SJSA1 (cell line): ENCODE measurements at places on chromosomes 2 and 18.

DNA sequence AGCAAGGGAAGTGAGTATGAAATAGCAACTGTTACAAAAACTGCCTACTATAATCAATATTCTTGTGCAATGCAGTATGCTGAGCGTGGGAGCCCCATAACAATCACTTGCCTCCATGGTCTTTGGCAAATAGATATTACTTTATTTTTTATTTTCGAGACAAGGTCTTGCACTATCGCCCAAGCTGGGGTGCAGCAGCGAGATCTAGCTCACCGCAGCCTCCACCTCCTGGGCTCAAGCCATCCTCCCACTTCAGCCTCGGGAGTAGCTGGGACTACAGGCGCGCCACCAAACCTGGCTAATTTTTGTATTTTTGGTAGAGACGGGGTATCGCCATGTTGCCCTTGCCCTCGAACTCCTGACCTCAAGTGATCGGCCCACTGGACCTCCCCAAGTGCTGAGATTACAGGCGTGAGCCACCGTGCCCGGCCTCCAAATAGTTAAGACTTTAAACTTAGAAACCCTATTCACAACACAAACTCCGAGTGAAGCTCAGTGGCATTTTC lies 1.2 kb upstream of the CCNT2 start:
- no peak for DNase-seq

- no peak for DNase-seq
Observed at GRCh38 chr2:129587426-129588064, 391.9 kb upstream of the RAB6C start.

DNA sequence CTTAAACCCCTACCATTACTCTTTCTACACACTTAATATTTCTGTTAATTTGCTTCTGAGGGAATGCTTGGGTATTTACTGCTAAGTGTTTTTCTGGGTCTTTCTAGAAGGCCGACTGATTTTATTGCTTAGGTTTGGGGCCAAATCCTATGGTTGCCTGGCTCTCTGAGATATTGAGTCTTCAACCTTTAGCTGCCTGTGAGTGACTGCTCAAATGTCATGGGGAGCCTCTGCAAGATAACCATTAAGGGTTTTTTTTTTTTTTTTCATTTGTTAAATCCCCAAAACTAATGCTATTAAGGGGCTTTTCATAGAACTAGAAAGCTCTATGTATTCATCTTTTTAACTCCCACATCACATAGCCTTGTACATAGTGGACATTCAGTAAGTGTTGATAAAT lies 5.0 kb downstream of the OSBPL6 start:
- no peak for DNase-seq

- no peak for DNase-seq
Observed at GRCh38 chr2:103132536-103133217, 370.8 kb downstream of the TMEM182 start.

- DNase-seq: peak; percentile 28
Observed at GRCh38 chr18:79629249-79629558, 50.4 kb upstream of the CTDP1 start.

GRCh38 chr2:128660836-128661235 lies 342.2 kb upstream of the HS6ST1 start:
- no peak for DNase-seq

GRCh38 chr2:239021651-239022436 lies 174.0 kb downstream of the TWIST2 start:
- no peak for DNase-seq

GRCh38 chr2:236217926-236218325 lies 46.3 kb downstream of the ASB18 start:
- DNase-seq: no peak

GRCh38 chr18:69622961-69623360 lies 222.3 kb downstream of the DOK6 start:
- no peak for DNase-seq

DNA sequence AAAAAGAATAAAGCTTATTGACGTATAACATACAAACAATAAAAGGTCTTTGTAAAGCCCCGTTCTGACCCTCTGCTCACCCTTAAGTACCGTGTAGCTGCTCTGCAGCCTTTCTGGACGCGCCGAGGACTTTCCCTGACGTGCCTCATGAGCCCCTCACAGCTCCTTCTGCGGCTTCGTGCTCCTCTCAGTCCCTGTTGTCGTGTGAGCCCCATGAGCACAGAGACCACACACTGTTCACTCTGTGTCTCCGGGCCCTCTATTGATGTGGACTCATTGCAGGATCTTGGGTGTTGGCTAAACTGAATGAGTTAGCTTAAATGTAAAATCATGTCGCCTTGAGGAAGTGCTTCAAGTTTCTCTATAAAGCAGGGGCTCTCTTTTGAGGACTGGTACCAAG lies 43.6 kb upstream of the INHBB start:
- DNase-seq: peak; percentile 89

GRCh38 chr2:26290001-26290400 lies 45.3 kb downstream of the HADHB start:
- DNase-seq: no peak

GRCh38 chr2:204090021-204090420 lies 153.5 kb downstream of the ICOS start:
- no peak for DNase-seq

DNA sequence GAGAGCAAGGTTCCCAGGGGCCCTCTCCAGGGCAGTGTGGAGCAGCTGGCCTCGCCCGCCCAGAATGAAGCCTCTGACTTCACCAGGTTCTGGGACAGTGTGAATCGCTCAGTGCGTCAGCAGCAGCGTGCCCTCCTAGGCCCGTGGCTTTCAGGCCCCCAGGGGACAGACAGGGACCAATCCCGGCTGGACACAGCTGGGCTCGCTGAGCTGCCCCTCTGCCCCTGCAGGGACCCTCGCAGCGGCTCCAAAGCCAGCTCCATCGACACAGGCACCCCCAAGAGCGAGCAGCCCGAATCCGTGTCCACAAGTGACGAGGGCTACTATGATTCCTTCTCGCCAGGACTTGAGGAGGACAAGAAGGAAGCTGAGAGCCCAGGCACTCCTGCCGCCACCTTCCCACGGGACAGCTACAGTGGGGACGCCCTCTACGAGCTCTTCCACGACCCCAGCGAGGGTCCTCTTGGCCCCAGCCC lies 7.6 kb downstream of the AMER3 start:
- no peak for DNase-seq

GRCh38 chr2:201254081-201254730 lies 6.1 kb upstream of the CASP8 start:
- DNase-seq: peak; percentile 79

GRCh38 chr2:230512955-230513748 lies 97.2 kb downstream of the SP100 start:
- no peak for DNase-seq

DNA sequence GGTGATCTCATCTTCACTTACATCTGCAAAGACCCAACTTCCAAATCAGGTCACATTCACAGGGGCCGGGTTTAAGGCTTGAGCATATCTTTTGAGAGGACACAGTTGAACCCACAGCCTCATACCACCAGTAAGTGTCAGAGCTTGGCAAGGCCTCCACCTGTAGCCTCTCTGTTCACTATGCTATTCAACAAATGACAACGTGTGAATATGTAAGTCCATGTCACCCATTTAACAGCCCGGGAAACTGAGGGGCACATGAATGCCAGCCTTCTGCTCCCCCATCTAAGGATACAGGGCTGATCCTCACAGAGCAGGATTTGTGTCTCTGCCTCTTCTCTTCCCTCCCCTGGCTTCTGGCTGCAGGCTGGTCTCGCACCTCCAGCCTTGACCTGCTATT lies 3.5 kb upstream of the KCNF1 start:
- no peak for DNase-seq

DNA sequence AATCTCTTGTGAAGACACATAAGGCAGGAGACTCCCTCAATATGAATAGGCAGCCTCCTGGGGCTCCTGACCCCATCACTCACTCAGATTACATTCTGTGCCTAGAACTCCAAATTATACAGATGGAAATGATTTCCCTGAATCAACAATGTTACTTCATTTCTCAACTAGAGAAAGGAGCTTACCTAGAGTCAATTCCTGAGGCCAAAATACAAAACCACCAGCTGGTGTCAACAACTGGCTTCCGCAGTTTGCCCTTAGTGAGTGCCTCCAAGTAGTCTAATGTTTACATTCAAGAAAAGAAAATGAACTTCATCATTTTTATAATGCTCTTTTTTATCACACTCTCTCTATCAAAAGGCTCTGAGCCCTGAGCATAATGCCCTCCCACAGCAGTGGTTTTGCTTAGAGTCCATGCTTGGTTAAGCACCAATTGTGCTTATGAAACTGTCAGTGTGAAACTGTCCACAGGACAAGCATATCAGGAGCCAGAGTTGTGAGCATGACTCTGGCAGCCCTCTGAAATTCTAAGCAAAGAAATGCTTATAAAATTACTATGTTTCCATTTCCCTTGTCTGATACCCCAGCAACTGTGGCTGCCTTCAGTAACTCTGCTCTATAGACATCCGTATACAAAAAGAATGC lies 305.7 kb upstream of the PKDCC start:
- peak; percentile 3 for DNase-seq

GRCh38 chr2:229783108-229783721 lies 68.9 kb upstream of the DNER start:
- DNase-seq: no peak

GRCh38 chr2:18381386-18381785 lies 179.1 kb downstream of the RDH14 start:
- no peak for DNase-seq

DNA sequence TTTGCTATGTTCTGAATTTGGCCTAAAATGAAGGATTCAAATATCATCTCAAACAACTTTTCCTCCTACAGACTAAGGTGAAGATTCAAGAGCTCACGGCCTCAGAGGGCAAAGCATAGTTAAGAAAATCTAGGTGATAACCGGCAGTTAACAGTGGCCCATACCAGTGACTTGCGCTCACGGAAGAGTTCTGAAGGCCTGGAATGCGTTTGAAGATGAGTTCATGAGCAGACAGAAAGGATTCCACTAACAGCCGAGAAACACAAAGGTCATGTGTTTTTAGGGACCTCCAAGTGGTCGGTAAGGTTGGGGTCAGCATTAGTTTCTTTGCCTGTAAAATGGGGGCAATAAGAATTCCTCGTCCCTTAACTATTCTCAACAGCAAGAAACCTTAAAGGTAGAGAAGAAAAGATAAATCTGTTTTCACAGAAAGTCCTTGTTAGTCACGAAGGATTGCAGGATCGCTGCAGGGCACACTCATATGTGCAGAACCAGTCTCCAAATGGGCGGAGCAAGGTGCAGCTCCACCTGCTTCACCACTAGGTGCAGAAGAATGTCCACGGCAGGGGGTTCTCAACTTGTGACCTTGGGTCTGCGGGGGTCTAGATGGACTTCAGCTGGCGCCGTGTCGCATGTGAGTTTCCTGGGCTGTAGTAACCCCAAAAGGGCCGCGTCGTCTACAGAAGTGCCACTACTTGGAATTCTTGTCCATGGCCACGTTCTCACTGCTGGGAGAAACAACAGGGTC lies 708 bp upstream of the RPIA start:
- peak; percentile 40 for DNase-seq

- DNase-seq: no peak
Observed at GRCh38 chr2:11598228-11598731, 64.4 kb downstream of the GREB1 start.

GRCh38 chr2:174088706-174089460 lies 123.7 kb upstream of the SP3 start:
- DNase-seq: no peak

- DNase-seq: peak; percentile 29
Observed at GRCh38 chr2:30465171-30465545, 18.1 kb downstream of the LCLAT1 start.

DNA sequence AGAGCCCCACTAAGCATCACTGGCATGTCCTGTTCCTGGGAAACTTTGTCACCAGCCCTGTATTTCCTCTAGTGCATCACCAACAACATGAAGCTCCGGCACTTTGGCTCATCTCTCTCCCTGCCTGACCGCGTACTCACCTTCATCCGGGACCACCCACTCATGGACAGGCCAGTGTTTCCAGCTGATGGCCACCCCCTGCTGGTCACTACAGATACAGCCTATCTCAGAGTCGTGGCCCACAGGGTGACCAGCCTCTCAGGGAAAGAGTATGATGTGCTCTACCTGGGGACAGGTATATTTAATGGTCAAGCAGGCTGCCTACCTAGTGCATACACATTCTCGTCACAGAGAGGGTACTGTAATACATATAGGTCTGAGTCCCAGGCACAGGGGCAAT lies 21.0 kb downstream of the SEMA4F start:
- DNase-seq: no peak

DNA sequence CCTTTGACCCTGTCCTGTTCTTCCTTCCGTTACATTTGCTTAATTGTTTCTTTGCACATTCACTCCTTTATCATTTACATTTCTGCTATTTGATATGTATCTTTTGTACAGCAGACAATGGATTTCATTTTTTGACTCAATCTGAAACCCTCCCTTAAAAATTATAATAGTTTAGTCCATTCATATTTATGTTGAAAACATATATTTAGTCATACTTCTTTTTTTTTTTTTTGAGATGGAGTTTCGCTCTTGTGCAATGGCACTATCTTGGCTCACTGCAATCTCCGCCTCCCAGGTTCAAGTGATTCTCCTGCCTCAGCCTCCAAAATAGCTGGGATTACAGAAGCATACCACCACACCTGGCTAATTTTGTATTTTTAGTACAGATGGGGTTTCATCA lies 95.3 kb upstream of the TGFA start:
- DNase-seq: no peak

GRCh38 chr18:29465526-29465925 lies 1288.6 kb upstream of the CDH2 start:
- DNase-seq: no peak

DNA sequence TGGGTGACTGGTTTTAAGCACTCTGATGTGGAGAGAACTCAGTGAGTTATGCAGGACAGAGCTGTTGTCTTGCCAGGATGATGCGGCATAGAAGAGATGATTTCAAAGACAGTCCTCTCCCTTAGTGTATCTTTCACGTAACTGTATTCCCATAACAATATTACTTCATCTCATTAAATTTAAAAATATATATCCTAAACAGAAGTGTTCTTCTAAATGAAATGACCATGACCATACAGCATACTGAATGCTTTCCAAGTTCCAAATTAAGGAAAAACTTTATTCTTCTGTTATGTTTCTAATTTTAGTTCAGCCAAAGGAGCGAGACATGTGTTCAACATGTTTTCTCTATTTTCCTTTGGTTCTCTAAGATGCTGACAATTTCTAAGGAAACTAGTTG lies 600.1 kb upstream of the FSHR start:
- DNase-seq: no peak

DNA sequence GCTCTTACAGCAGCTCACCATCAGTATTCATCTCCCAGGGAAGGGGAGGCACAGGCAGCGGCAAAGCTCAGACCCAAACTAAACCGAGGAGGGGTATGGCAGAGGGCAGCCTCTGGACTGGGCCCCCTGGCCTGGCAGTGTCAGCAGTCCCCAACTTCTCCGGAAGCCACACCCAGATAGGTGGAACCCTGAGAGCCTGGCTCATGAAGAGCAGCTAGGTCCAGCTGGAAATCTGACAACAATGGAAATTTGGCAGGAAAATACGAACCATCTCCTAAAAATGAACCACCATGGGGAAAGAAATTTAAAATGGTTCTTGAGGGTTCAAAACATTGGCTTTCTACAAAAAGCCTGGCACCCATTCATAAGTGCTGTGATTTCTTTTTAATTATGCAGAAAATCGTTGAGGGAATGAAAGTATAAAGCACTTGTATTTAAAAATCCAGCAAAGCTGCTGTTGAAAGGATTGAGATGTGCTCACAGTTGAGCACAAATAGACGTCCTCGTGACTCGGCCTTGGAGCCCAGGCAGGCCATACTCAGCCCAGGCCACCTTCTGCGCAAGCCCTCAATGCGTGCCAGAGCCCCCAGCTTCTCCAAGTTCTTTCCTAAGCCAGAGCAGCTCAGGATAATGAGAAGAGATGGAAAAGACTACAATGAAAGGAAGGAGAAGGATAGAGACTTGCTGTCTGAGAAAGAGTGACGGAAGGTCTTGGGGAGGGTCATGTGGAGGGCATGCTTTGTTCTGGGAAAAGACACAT lies 93.0 kb downstream of the COL6A3 start:
- no peak for DNase-seq

- DNase-seq: no peak
Observed at GRCh38 chr2:204586444-204587180, 41.3 kb downstream of the PARD3B start.
